Mucosa of gallbladder (tissue), 1 donor: ENCODE measurements at places on chromosomes 11 and 22. TPM values are rescaled to one million over a fixed set of nuclear protein-coding genes. Genes with fewer than 3 reads are reported as not detected.

DNA sequence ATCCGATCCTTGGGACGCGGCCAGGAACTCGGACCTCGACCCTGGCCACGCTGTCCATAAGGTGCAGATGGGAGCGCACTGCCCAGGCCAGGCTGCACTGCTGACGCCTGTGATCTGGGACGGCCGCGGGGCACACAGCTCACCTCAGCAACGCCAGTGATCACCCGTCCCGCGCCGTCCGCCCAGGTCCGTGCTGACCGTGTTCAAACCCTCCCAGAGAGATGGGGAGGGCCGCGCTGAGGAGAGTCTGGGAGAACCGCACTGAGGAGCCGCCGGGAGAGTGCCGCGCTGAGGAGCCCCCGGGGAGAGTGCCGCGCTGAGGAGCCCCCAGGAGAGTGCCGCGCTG is 636 bp downstream of the KCNQ1OT1 start:
- no peak for DNase-seq

GRCh38 chr22:20882855-20883254 is 24.0 kb downstream of the SNAP29 start:
- no peak for DNase-seq

DNA sequence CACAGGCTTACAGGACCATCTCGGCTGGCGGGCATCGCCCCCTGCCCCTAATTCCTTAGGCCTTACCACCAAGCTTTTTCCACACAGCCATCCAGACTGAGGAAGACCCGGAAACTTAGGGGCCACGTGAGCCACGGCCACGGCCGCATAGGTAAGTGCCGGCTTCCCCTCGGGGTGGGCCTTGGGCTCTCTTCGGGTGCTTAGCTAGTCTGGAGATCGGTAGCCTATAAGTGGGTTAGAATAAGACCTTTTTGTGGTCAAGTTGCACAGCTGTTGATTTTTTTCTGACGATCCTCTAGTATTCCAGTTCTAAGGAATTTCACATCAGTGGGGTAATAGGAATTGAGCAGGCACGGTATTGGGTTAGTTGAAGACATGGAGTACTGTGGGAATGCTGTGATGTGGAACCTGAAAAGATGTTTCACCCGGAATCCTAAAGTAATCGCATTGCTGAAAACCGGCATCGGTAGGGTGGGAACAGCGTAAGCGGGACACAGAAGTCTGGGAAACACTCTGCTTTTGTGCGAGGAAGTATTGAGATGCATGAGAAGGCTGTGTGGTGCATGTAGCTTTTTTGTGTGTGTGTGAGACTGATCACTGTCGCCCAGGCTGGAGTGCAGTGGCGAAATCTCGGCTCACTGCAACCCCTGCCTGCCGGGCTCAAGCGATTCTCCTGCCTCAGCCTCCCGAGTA is 669 bp downstream of the RPL27A start:
- no peak for DNase-seq

- DNase-seq: no peak
Measured at GRCh38 chr11:70575396-70576060, 177.2 kb downstream of the CTTN start.

- DNase-seq: no peak
Measured at GRCh38 chr11:15107730-15108515, 6.8 kb upstream of the INSC start.

DNA sequence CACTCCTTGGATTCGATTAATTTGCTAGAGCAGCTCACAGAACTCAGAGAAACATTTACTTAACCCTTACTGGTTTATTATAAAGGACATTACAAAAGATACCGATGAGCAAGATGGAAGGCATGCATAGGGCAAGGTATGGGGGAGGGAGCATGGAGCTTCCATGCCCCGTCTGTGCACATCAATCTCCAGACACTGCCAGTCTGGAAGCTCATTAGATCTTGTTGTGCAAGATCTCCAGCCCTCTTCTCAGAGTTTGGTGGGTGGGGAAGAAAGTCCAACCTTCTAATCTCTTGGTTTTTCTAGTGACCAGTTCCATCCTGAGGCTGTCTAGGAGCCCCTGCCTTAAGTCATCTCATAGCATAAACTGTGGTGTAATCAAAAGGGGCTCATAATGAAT is 190.7 kb downstream of the UVRAG start:
- DNase-seq: no peak

DNA sequence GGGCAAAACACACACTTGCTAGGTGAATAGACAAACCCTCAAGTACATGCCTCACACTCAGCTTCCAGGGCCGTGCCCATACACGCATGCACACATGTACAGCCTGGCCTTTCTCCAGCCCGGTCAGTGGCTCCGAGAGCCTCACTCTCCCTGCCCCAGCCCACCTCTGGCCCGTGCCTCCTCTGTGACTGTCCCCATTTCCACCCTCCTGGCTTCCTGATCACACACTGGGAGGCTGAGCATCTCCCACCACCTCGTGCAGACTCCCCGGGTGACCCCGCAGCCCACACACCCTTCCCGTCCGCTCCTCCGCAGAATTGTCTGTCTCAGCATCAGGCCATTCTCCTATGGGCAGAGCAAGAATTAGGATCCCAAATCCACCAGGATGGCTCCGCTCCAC is 634.1 kb downstream of the TBC1D22A start:
- DNase-seq: no peak

GRCh38 chr22:17117400-17117799 is 3.8 kb downstream of the TMEM121B start:
- DNase-seq: no peak

- no peak for DNase-seq
Measured at GRCh38 chr11:85109141-85109540, 518.0 kb downstream of the DLG2 start.

DNA sequence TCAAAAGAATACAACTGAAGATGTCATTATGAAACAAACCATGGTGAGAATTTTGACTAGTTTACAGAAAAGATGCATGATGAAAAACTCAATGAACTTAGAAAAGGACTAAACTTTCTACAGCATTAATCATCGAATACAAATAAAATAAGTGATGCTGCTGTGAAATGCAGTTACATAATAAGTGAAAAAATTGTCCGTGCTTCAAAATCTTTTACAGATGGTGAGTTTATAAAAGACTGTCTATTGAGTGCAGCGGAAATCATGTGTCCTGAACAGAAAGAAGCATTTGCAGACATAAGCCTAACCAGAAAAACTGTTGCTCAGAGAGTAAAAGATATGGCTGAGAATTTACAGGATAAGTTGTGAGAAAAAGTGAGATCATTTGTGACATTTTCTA is 33.8 kb downstream of the NEAT1 start:
- no peak for DNase-seq

DNA sequence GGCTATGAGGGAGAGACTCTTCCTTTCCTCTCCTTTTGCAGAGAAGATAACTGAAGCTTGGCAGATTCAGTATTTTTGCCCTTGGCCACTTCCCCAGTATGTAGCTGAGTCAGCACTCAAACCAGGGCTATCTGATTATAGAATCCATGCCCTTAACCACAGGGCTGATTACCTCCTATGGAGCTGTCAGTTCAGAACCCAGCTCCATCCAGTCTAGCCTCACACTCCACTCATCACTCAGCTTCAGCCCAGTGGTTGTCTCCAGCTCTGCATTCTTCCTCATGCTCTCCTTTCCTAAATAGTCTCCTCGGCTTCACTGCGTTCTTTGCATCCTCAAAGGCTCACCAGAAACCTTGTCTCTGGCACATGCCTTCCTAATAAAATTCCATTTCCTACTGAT is 151.6 kb upstream of the BLID start:
- no peak for DNase-seq

DNA sequence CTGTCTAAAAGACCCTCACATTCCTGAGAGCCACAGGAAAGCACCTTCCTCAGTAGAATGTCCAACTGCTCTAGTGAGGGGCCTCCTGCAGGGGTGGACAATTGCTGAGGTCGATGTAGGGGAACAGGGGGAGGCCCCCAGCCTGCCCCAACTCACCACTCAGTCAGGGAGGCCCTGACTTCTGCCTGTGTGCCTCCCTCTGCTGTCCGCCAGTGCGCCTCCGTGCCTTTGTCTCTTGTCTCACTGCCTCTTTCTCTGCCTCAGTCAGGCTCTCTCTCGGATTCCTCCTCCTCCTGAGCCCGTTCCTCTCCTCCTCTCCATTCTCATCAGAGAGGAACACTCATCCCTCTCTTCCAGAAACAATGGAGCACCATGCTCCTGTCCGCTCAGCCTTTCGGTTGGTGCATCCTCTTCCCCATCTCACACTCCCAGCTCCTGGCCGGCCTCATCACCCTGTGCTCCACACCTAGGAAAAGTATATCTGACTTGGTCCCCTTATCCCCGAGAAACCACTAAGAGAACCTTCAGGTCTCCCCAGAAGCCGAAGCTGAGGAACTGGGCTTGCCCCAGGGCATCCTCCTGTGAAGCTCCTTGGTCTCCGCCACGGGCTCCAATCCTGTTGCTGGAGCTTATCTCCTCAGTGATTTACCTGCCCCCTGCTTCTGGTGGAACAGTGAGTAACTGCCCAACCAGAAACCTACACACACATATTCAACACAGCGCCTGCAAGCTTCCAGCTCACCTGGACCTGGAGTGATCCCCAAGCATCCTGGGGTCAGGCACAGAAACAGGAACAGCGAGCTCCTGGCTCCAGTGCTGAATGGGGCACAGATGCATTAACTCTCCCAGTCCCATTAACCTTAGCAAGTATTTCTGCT is 2.3 kb downstream of the B3GAT1 start:
- DNase-seq: no peak

DNA sequence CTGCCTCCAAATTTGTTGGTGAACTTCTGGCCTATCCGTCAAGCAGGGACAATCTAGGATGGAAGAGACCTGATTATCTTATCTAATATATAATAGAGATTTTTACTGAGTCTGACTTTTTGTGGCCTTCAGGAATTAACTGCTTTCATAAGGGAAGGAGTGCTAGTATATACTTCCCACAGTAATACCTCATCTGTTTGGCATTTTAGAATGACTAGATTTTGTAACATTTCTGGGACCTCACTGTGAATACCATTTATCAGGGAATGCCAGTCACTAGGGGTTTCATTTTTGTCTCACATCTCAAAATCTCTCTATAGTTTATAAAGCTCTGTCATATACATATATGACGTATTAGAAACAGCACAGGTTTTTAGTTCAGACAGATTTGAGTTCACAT is 114.3 kb downstream of the INSC start:
- no peak for DNase-seq

DNA sequence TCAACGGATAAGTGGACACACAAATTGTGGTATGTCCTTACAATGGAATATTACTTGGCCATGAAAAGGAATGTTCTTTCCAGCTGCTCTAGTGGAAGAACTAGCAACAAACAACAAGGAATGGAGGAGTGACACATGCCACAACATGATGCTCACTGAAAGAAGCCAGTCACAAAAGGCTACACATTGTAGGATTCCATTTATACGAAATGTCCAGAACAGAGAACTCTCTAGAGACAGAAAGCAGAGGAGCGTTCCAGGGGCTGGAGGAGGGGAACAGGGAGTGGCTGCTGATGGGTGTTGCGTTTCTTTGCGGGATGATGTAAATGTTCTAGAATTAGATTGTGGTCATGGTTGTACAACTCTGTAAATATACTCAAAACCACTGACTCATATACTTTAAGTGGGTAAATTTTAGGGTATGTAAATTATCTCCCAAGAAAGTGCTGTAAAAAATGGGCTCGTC is 32.4 kb upstream of the PDGFB start:
- no peak for DNase-seq

- no peak for DNase-seq
Measured at GRCh38 chr22:41038732-41039131, 53.7 kb upstream of the EP300 start.

DNA sequence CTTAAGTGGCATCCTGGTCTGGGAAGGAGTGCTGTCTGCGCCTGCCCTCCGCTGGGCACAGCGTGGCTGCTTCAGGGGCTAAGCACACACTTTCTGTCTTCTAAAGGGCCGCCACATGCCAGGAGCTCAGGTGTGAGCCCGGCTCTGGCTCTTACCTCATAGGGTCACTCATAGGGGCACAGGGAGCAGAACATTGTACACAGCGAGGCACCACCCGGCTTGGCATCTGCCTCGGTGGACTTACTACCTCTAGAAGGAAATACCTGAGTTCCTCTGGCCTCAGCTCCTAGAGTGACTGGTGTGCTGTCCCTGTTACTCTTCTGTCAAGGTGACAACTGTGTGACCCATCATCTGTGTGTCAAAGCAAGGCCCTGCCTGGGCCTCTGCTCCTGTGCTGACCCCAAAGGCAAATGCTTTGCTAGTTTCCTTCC is 13.4 kb downstream of the NEAT1 start:
- no peak for DNase-seq

DNA sequence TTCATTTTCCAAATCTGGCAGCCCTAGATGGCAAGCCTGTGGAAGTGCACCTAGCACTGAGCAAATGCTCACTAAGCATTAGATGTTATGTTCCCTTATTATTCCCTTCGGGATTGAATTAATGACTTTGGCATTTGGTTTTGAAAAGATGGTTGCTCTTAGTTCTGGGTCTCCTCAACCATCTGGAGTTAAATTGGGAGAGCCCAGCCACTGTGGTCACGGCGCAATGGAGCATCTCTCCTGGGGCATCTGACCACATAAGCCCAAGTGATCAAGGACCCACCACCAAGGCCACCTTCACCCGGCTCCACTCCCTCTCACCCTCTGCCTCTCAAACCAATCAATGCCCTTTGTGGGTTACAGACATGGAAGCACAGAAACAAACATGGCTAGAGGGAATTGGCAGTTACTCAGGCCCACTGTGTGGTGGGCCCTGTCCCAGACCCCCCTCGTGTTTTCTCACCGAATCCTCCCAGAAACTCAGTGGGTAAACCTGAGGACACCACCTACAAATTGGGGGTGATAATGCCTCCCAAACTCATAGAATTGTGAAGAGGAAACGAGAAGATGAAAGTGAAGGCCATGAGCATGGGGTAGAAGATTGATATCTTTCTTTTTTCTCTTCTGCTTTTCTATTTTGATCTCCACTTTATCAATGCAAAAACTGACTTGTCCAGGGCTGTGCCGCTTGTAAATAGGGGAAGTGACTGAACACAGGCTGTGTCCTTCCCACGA is 52.2 kb downstream of the IRAG1 start:
- no peak for DNase-seq

DNA sequence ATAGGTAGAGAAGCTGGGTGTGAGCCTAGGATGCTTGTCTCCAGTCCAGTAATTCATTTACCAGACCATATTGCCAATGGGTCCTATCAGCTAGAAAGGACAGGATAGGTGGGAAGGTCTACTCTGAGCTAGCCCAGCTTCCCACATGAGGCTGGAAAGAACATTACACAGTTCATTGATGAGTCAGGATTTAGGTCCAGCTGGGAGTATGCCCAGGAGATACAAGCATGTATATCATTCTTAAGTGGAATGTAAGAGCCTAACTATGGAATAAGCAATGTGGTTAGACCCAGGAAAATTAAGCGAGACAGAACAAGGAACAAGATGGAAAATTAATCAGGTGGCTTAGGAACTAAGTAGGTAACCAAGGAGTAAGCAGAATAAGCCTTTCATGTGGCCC is 59.0 kb upstream of the TBCEL start:
- no peak for DNase-seq

Gene CRYBB2
- not detected for total RNA-seq

Gene CECR2
- 0.89 TPM for total RNA-seq

Gene OR2D2
- total RNA-seq: not detected

Gene SORL1
- total RNA-seq: 71.3 TPM

Gene OR8G1
- not detected for total RNA-seq
